ENCODE measurements at places on chromosomes 6 and 20. TPM values are rescaled to one million over a fixed set of nuclear protein-coding genes. Genes with fewer than 3 reads are reported as not detected.

OR12D2 gene
- polyA plus RNA-seq, result not detected

JAG1 gene
- polyA plus RNA-seq, result 19.7 TPM

SNAP91 gene
- 1.4 TPM for polyA plus RNA-seq

CST4 gene
- polyA plus RNA-seq, result not detected

ADAM33 gene
- 0.06 TPM for polyA plus RNA-seq

ECT2L gene
- polyA plus RNA-seq, result not detected

PGBD1 gene
- polyA plus RNA-seq, result 4.2 TPM

DACT2 gene
- not detected for polyA plus RNA-seq

EYA2 gene
- not detected for polyA plus RNA-seq

COL11A2 gene
- polyA plus RNA-seq, result 0.65 TPM

AK9 gene
- polyA plus RNA-seq, result 1.2 TPM

ZDHHC14 gene
- 25.6 TPM for polyA plus RNA-seq

PHACTR3 gene
- not detected for polyA plus RNA-seq

RAB32 gene
- 49.6 TPM for polyA plus RNA-seq

MATN4 gene
- polyA plus RNA-seq, result 0.11 TPM

SH3BGRL2 gene
- polyA plus RNA-seq, result 2.0 TPM

GNRH2 gene
- 0.13 TPM for polyA plus RNA-seq

TFAP2A gene
- 0.11 TPM for polyA plus RNA-seq

LGSN gene
- polyA plus RNA-seq, result not detected

OPRM1 gene
- not detected for polyA plus RNA-seq

SLC24A3 gene
- not detected for polyA plus RNA-seq

EGFL8 gene
- 9.8 TPM for polyA plus RNA-seq

SLC17A2 gene
- polyA plus RNA-seq, result not detected

GJA1 gene
- polyA plus RNA-seq, result 155 TPM

SIGLEC1 gene
- polyA plus RNA-seq, result not detected

FERMT1 gene
- 0.11 TPM for polyA plus RNA-seq

ULBP1 gene
- 1.4 TPM for polyA plus RNA-seq

EYS gene
- 0.01 TPM for polyA plus RNA-seq

SUMO4 gene
- 0.10 TPM for polyA plus RNA-seq

PI16 gene
- 0.41 TPM for polyA plus RNA-seq

TRIM39 gene
- 5.6 TPM for polyA plus RNA-seq

KCNK5 gene
- polyA plus RNA-seq, result not detected

RNF39 gene
- not detected for polyA plus RNA-seq

CCDC170 gene
- 0.13 TPM for polyA plus RNA-seq

EBF4 gene
- polyA plus RNA-seq, result 2.5 TPM

DEF6 gene
- 0.59 TPM for polyA plus RNA-seq

UTRN gene
- polyA plus RNA-seq, result 29.4 TPM

ENPP3 gene
- polyA plus RNA-seq, result not detected

KCTD20 gene
- 26.2 TPM for polyA plus RNA-seq

RPRD1B gene
- polyA plus RNA-seq, result 11.0 TPM

MAS1 gene
- not detected for polyA plus RNA-seq

COL9A1 gene
- not detected for polyA plus RNA-seq

TRIM10 gene
- not detected for polyA plus RNA-seq

CLPSL1 gene
- not detected for polyA plus RNA-seq

STMND1 gene
- not detected for polyA plus RNA-seq
